ENCODE measurements at places on chromosomes 16 and 17.

DNA sequence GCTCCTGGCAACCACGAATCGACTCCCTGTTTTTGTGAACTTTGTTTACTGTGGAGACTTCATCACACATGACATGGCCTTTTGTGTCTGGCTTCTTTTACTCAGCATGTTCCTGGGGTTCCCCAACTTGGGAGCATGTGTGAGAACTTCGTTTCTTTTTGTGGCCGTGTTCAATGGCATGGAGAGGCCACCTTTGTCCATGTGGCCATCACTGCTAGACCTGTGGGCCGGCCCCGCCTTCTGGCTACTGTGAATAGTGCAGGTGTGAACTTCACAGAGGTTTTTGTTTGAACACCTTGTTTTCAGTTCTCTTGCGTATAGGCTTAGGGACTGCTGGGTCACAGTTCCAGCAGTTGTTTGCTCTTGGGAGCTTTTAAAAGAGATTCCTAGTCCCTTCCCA is 5.7 kb upstream of the SLC38A8 start:
- DNase-seq: no peak

- DNase-seq: no peak
Observed at GRCh38 chr16:69277413-69277812, 33.7 kb upstream of the VPS4A start.

- no peak for DNase-seq
Observed at GRCh38 chr17:13462673-13463124, 139.0 kb downstream of the HS3ST3A1 start.

- no peak for DNase-seq
Observed at GRCh38 chr17:37516127-37516571, 26.5 kb downstream of the DUSP14 start.

GRCh38 chr16:57383276-57384247 is 11.3 kb downstream of the CX3CL1 start:
- no peak for DNase-seq

DNA sequence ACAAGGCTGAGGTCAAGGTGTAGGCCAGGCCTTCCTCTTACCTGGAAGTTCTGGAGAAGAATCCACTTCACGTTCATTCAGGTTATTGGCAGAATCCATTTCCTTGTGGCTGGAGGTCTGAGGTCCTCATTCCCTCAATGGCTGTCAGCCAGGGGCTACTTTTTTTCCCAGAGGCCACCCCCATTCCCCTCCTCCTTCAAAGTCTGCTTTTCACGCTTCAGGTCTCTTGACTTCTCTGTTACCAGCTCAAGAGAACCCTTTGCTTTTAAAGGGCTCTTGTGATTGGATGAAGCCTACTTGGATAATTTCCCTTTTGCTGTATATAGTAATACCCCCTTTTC is 55.1 kb upstream of the LGALS9 start:
- no peak for DNase-seq

GRCh38 chr17:67624886-67625656 is 92.7 kb upstream of the NOL11 start:
- no peak for DNase-seq

DNA sequence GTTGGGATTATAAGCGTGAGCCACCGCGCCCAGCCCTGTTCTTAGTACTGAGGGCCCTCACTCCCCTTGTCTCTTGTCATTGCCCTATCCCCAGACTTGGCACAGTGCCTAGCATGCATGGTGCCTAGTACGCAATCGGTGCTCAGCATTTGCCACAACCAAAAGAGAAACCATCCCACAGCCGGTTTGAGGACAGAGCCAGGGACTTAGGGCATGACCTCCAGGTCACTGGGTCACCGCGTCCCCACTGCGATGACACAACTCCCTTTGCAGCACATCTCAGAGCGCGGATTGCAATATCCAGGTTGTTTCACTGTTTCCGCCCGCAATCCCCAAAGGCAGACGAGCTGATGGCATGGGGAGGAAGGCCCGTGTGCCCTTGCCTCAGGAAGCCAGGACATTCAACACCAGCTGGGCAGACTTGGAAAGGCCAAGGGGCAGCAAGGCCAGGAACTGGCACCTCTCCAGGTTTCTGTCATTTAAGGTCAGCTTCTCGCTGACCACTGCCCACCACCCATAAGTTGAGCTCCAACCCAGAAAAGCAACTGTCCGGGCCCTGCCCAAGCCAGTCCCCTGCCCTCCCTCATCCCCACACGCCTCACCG is 274.5 kb downstream of the MRTFB start:
- DNase-seq: no peak

GRCh38 chr17:50130559-50131305 is 772 bp upstream of the SAMD14 start:
- DNase-seq: peak; percentile 58
